ENCODE measurements at places on chromosomes 13 and 19.

- no peak for DNase-seq
These were observed 121.7 kb downstream of the B3GLCT start for GRCh38 chr13:31321457-31321856.

DNA sequence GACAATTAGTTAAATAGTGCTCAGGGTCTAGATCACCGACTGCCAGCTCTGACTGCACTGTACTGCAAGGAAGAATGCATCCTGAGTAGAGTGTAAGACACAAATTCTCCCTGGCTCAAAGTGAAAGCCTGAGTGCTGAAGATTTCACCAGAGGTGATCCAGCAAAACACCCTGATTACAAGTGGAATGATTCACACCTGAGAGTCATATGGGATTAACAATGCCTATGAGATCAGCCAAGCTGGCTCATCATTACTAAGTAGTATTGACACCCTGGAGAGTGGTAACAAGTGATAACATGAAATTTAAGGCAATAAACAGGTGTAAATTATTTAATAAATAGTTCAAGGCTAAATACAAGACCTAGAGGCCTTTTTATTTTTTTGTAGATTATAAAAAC, 403.8 kb upstream of the PRR20A start:
- no peak for DNase-seq

- no peak for DNase-seq
These were observed 19.2 kb downstream of the SLC27A1 start for GRCh38 chr19:17489392-17490030.

GRCh38 chr13:26914624-26915023, 154.0 kb upstream of the GPR12 start:
- DNase-seq = no peak

DNA sequence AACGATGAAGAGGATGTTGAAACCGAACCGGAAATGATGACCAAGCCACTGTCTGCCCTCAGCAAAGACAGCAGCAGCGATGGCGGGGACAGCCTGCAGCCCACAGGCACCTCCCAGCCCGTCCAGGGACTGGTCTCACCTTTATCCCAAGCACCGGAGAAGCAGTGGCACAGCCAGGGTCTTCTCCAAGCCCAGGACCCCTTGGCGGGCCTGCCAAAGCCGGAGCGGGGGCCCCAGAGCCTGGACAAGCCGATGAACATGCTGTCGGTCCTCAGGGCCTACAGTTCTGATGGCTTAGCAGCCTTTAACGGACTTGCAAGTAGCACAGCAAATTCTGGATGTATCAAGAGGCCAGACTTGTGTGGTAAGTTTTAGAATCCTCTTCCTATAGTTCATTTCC, 177.0 kb downstream of the ZNF536 start:
- no peak for DNase-seq

DNA sequence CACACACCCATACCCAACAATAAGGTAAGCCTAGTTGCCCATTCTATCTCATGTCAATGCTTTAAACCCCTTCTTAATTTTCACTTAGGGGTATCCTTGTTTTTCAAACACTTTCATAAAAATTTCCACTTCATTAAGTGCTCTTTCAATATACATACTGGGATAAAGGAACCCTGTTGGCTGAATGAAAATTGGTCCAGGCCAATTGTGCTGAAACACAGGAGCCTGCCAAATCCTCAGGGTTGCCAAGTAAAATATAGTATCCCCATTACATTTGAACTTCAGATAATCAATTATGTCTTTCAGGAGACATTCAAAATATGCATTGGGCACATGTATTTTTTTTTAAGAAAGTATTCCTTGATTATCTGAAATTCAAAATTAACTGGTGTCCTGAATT, 1131.1 kb downstream of the SLITRK1 start:
- DNase-seq = no peak

GRCh38 chr19:40363069-40363468, 14.6 kb downstream of the PLD3 start:
- DNase-seq = no peak

DNA sequence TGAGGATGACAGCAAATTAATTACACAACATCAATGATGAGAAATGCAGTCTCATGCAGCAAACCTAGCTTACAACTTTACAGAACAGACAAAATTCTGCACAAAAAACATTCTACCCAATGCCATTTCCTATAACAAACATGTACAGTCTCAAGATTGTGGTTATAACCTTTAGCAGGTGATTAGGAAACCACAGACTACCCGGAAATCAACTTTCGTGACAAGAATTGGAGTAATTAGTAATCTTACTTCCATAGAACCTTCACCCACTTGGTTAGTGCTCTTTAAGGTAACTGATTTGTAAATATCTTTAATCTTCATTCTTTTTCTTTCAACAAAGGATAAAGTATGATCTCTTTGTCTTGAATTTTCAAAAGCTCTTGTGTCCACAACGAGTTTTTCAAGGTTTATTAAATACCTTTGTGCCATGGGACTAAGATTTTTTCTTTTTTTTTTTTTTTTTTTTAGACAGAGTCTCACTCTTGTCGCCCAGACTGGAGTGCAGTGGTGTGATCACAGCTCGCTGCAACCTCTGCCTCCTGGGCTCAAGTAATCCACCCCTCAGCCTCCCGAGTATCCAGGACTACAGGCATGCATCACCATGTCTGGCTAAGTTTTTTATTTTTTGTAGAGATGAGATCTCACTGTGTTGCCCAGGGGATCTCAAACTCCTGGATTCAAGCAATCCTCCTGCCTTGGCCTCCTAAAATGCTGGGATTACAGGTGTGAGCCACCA, 78.8 kb downstream of the MAP4K1 start:
- no peak for DNase-seq

- DNase-seq = no peak
These were observed 15.1 kb downstream of the LHFPL6 start for GRCh38 chr13:39587939-39588338.

GRCh38 chr19:49837425-49837824, 13.5 kb upstream of the PTOV1 start:
- DNase-seq = no peak

GRCh38 chr13:26950546-26950945, 190.0 kb upstream of the GPR12 start:
- DNase-seq = no peak

GRCh38 chr13:33185853-33186252, 99.7 kb downstream of the STARD13 start:
- no peak for DNase-seq

DNA sequence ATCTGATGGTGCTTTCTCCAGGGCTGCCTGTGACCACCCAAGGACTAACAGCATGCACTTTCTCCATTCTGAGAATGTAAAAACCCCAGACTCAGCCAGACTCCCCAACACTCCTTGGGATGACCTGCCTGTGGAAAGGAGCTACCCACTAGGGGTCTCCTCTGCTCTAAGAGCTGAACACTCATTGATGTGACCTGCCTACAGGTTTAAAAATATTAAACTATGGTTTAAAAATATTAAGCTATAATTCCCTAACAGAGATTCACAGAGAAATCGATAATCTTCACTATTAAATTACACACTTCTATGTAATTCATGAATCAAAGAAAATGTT, 696.2 kb upstream of the SLITRK5 start:
- no peak for DNase-seq

GRCh38 chr13:76764429-76764828, 121.8 kb downstream of the KCTD12 start:
- DNase-seq = no peak

DNA sequence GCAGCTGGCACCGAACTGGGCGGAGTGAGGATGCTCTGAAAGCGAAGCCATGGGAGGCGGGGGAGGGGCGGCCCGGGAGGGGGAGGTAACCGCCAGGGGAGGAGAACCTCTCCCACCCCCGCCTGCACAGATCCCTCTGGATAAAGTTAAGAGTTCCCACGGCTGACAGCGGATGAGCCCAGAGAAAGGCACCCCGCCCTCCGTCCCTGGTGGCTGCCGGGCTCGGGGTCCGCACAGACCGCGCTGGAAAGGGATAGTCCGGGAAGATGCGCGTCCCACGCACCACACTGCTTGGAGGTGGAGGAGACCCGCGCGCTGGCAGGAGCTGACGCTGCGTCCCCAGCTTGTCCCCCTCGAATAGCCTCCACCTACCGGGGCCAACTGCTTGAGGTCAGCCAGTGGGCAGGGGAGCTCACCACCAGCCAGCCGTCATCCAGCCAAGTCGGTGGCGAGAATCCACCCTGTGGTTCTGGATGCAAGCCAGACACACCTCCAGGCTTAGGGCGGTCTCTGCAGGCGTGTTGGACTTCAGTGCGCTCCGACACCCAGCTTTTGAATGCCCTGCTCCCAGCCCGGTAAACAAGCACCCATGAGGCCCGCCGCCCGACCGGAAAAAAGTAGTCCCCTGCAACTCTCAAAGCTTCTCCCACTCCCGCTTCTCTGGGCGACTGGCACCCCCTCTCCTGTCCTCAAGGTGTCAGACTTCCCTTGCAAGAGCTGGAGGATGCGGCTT, at the start of gene TRPC4:
TSS of gene TRPC4 (minus strand) at position 17 of the 733 bp plus-strand sequence. CDS start 86,439 bp downstream, outside the sequence.
- peak; percentile 27 for DNase-seq

All from frontal cortex (tissue), 4 donors.